ENCODE measurements at places on chromosomes 13 and 19.

- no peak for DNase-seq
Measured at GRCh38 chr13:21747456-21747855, 76.6 kb downstream of the FGF9 start.

DNA sequence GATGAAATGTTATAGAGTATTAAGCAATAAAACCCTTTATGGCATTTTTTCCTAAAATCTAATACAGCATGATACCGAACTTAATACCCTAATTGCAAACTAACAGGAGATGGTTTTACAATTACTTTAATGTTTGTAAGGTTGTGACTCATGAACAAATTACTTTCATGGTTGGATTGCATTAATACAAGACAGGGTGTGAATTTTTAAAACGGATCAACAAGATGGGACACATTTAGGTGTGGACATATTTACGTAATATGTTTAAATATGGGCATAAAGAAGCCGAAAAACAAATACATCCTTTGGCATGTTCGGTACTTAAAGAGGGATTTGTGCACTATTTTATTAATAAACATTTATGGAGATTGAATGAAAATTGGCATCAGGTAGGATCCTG lies 168.3 kb upstream of the SPRY2 start:
- DNase-seq, result no peak

DNA sequence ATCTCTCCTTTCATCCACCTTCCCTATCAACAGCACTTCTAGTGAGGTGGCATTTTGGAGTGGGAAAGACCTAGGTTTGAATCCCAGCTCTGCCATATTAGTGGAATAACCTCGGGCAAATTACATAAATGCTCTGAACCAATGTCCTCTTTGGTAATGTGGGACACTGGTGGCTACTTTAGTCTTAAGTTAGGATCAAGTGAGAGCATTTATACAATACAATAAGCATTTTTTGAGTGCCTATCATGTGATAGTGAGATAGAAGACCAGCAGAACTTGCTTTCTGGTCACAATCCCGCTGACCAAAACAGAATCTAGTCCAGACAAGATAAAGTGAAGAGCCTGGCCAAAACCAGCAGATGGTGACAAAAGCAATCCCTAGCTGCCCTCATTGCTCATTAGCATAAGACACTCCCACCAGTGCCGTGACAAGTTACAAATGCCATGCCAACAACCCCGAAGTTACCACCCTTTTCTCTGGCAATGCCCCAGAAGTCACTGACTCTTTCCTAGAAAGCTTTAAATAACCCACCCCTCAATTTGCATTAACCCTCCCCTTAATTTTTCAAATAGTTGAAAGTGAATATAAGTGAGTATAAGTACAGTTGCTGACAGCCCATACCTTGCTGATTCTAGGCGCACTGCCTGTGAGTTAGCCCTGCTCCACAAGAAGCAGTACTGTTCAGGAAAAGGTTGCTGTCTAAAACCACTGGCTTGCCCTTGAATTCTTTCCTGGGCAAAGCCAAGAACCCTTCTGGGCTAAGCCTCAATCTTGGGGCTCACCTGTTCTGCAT lies 28.9 kb upstream of the KPNA3 start:
- no peak for DNase-seq

- peak; percentile 16 for DNase-seq
Measured at GRCh38 chr13:110562036-110562597, 595 bp upstream of the RAB20 start.

- DNase-seq, result no peak
Measured at GRCh38 chr13:75486146-75487062, 4.4 kb upstream of the TBC1D4 start.

GRCh38 chr13:88235441-88235840 lies 564.3 kb downstream of the SLITRK5 start:
- DNase-seq, result no peak

DNA sequence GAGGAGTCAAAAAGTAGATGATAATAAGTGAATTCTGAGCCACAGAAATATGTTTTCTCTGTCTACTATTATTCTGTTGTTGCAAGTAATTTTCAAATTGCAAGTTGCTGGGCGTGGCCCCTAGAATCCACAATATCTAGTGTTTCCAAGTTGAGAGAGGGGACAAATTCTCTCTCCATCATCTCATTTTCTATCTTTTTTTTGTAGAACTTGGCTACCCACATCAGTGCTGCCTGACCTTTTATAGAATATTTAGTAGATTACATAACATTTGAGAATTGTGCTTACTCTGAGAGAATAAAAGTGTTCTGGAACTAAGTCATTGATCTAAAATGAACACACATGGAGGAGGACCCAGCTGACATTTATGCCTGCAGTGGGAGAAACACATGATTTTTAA lies 110.9 kb upstream of the CSNK1A1L start:
- no peak for DNase-seq

GRCh38 chr13:28819735-28820098 lies 422 bp upstream of the MTUS2 start:
- peak; percentile 12 for DNase-seq

GRCh38 chr13:98564204-98564603 lies 12.7 kb downstream of the STK24 start:
- DNase-seq, result no peak
